ENCODE measurements at places on chromosomes 6 and 20.

DNA sequence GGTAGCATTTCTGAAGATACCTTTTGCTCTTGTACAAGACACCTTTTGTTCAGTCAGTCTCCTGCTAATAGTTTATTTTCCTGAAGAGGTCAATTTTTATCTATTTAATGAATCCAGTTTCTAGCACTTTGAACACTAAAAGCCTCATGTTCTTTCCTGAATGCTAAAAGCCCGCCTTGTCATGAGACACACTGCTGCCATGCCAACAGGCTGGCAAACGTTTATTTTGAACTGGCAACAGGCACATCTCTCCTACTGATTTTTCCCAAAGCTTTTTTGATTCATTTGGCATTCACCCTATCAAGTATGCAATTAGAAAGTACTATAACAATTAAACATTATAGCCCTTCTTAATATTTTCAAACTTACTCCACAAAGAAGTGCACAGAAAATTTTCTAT lies 421.2 kb upstream of the EYS start:
- DNase-seq, result no peak

DNA sequence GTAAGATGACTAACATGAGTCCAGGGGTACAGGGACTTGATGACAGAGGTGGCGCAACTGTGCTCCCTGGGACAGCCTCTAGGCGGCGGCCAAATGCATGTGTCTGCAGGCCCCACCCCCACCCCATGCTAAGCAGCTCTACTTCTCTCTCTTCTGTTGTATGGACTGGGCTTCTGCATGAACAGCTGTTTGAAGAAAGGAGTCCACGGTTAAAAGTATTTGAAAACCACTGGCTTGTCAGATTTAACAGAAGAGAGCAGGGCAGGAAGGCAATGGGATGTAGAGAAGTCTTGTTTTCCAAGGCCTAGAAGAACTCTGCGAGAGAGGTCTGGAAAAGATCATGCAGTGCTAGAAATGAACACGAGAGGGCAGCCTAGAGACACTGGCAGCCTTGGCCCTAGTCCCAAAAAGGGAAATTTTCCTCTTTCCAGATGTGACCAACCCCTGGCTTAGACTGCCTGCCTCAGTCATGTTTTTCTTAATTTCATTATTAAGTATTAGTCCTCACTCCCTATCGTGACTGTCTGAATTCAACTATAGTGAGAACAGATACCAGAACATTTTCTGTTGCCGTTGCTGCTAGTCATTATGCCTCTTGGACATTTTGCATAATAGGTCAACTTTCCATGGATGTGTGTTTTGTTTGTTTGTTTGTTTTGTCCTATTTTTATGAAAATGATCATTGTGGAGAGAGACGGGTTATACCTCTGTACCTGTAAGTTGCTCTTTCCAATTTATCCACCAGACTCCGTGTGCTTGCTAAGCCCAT lies 265.0 kb downstream of the ADGRG6 start:
- peak; percentile 35 for DNase-seq

DNA sequence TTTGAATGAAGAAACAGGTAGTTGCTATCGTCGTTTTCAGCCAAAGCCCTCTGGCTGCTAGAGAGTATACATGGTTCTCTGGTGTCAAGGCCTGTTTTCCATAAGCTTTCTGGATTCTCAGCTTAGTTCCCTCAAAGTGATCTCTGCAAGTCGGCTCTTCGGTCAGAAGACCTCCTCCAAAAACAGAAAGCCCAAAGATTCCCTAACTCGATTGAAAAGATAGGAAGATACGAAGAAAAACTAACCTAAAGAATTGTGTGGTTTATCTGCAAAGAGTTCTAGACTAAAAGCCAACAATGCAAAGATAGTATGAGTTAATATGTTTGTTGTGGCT lies 545 bp upstream of the ASCC3 start:
- no peak for DNase-seq

DNA sequence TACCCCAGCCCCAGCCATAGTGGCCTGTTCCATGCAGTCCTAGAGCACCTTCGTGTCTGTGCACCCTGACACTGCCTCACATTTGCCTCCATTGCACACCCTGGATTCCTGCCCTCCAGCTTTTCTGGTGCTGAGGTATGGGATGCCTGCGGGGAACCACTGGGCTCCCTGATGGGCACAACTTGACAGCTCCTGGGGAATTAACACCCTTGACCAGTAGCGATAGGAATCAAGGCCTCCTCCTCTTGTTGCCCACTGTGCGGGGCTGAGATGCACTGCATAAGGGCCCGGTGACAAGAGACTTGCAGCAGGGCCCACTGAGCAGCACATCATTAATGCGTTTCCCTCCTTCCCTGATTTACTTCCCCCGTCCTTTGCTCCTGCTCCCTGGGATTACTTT lies 235.6 kb upstream of the MOCS1 start:
- DNase-seq, result no peak

DNA sequence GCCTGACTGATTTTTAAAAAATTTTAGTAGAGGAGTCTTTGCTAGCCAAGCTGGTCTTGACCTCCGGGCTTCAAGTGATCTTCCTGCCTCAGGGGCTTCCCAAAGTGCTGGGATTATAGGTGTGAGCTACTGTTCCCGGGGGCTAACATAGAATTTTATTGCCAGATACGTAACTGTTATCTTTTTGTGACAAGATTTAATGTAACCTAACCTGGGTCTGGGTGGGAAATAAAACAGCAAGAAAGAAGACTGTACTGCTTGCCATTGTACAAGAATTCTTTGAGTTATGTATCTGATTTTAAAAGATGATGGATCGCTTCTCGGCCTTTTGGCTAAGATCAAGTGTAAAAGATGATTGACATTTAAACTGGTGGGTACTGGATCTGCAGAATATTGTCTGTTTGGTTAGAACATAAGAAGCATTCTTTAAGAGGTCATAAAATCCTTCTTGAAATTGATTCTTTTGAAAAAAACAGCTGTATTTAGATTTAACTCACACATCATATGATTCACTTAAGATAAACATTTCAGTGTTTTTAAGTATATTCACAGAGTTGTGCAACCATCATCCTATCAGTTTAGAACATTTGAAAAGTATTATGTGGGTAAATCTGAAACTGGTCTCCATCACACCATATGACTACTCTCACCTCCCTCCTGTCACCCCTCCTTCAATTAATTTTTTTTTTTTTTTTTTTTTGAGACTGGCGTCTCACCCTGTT lies 21.6 kb downstream of the TPX2 start:
- peak; percentile 11 for DNase-seq

GRCh38 chr6:27669295-27669623 lies 196.4 kb upstream of the ZNF184 start:
- no peak for DNase-seq

DNA sequence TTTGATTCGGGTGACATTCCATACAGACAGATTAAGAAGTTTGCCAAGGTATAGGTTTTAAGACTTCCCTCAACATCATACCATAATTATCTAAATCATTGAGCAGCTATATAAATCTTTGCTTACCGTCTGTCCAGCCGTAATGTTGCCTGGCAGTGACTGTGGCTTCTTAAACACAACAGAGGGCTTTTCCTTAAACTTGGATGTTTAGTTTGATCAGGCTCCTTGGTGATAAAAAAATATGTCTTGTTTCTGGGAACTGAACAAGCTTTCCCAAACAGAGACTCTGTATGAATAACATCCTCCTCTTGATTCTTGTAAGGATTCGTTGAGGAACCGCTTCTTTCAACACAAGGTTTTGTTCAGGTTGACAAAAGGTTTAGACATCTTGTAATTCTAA lies 130.9 kb downstream of the QKI start:
- DNase-seq, result no peak

DNA sequence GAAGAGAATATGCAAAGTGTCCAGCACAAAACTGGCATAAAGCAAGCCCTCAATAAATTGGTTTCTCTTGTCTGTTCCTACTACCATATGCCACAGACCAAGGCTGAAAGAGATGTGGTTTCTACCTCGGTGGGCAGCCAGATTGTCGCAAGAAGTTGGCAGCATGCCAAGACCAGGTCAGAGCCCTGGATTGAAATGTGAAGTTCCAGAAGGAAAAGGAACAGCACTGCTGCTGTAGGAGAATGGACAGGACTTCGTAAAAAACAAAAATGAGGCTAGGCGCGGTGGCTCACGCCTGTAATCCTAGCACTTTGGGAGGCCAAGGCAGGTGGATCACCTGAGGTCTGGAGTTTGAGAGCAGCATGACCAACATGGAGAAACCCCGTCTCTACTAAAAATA lies 22.1 kb downstream of the MRPL14 start:
- DNase-seq, result no peak

- no peak for DNase-seq
Measured at GRCh38 chr6:106751501-106752252, 122.3 kb downstream of the QRSL1 start.

DNA sequence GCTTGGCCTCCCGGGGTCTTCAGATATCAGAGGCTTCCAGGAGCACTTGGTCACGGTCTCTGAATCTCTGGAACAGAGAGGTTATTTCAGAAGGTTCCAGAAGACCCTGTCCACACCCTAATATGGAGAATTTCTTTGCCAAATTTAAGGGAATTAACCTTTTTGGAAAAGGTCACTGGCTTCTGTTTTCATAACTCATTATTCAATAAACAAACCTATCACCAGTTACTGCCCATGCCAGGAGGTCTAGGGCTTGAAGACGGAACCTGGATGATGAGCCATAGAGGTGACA lies 507 bp upstream of the CST4 start:
- no peak for DNase-seq

- no peak for DNase-seq
Measured at GRCh38 chr20:9015984-9016324, 52.9 kb upstream of the PLCB4 start.

DNA sequence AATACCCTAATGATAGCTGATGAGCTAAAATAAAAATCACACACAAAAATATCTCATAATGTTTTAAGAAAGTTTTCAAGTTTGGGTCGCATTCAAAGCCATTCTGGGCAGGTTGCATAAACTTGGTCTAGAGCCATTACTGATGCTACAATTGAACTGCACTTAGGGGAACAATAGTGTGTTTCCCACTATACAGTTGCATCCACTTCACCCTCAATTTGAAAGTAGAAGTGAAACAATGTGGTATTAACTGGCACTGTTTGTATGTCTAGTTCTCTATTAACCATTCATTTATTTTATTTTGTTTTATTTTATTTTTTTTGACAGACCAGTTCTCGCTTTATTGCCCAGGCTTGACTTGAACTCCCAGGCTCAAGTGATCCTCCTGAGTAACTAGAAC lies 23.0 kb upstream of the STK38 start:
- no peak for DNase-seq

GRCh38 chr6:136058852-136059251 lies 191.3 kb downstream of the MTFR2 start:
- no peak for DNase-seq

DNA sequence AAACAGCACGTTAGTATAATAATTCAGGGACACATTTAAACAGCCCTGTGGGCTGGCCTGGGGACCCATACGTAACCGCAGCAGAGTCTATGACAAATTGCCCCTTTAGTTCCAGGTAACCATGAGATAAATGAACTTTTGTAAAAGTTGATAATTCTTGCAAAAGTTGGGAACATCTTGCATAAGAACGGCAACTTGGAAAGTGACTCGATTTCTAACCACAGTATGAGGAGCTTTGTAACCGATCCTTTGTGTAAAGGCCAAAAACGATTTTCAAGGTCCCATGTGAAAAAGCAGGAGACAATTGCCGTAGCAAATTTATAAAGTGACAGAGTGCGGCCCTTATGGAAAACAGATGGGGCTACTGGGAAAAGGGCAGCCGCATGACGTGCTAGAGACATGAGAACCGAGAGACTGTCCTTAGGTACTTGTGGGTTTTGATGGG lies 81.6 kb downstream of the PSMG4 start:
- no peak for DNase-seq

DNA sequence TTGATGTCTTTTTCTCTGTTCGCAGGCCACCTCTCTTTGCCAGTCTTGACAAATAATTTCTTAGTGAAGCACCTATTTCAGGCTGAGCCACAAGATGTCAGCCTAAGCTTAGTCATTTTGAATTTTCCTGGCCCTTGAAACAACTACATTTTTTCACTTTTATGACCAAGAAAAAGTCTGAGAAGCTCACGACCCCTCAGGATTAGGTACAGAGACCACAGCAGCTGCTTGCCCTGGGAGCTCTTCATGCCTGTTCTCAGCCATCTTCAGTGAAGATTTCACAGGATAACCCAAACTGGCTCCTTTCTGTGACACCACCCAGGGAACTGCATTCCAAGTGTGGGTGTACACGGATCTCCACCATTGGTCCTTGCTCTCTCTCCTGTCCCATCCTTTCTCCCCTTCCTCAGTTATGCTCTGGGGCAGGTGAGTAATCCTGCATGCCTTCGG lies 38.4 kb upstream of the SPTLC3 start:
- DNase-seq, result peak; percentile 33

DNA sequence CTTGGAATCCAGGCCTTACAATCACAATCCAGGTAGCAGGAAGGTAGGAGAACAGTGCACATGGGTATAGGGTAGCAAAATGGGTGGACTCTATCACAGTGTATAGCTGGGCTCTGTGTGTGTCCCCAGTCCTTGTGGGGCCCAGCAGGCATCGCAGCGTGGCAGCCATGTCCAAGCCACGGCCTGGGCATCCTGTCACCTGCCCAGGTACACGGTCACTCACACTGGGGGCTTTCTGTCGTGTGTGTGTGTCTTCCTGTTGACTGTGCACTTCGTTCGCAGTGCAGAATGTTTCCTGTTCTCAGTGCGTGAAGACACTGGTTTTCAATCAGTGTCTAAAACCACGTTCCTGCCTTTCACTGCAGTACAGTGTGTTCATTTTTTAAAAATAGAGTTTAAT lies 523.2 kb upstream of the JARID2 start:
- no peak for DNase-seq

- DNase-seq, result peak; percentile 29
Measured at GRCh38 chr20:45833883-45834796, 541 bp downstream of the SNX21 start.

GRCh38 chr6:41049521-41049920 lies 3.5 kb upstream of the APOBEC2 start:
- DNase-seq, result no peak

DNA sequence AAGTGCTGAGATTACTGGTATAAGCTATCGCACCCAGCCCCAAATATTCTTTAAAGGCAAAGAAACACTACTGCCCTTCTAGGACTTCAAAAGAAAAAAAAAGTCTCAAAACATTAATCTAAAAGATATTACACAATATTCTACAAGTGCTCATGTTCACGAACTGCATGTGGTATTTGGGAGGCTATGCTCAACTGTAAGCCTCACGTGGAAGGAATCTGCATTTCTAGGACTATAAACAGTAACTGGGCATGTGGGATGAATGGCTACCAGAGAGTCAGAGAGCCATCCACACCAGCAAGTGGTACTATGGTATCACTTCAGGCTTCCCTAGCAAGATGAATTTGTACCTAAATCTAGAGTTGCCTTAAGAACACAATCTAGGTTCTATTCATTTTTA lies 50.0 kb downstream of the FKBP5 start:
- DNase-seq, result no peak

- no peak for DNase-seq
Measured at GRCh38 chr20:4335722-4336121, 320.4 kb upstream of the RNF24 start.

- no peak for DNase-seq
Measured at GRCh38 chr6:94071835-94072234, 652.5 kb upstream of the EPHA7 start.

GRCh38 chr20:49420811-49421295 lies 61.6 kb downstream of the KCNB1 start:
- no peak for DNase-seq

- DNase-seq, result peak; percentile 74
Measured at GRCh38 chr6:48032151-48032550, 78.8 kb downstream of the PTCHD4 start.

GRCh38 chr6:89287351-89288028 lies 27.6 kb downstream of the GABRR2 start:
- no peak for DNase-seq

Data from fibroblast of skin of left quadriceps (primary cell).